ENCODE measurements at places on chromosomes 11 and 22.

GRCh38 chr11:35088676-35089075 lies 50.3 kb upstream of the CD44 start:
- no peaks in the 10 kb centered on the region for H3K36me3 ChIP-seq
- H3K4me1 ChIP-seq, result peaks cover 43% of the 10 kb centered on the region
- no peak overlapping the region for H3K4me3 ChIP-seq
- H3K27me3 ChIP-seq, result peaks cover 14% of the 10 kb centered on the region

- H3K36me3 ChIP-seq, result no peaks in the 10 kb centered on the region
- DNase-seq, result no peak
- H3K4me3 ChIP-seq, result no peak overlapping the region
- no peaks in the 10 kb centered on the region for H3K4me1 ChIP-seq
- peaks cover 36% of the 10 kb centered on the region for H3K27me3 ChIP-seq
Observed at GRCh38 chr22:28570696-28571373, 108.8 kb downstream of the TTC28 start.

- no peak for DNase-seq
- no peaks in the 10 kb centered on the region for H3K4me1 ChIP-seq
- no peaks in the 10 kb centered on the region for H3K27me3 ChIP-seq
- H3K4me3 ChIP-seq, result no peak overlapping the region
- no peak overlapping the region for H3K27ac ChIP-seq
Observed at GRCh38 chr11:110972640-110973039, 260.4 kb upstream of the ARHGAP20 start.

DNA sequence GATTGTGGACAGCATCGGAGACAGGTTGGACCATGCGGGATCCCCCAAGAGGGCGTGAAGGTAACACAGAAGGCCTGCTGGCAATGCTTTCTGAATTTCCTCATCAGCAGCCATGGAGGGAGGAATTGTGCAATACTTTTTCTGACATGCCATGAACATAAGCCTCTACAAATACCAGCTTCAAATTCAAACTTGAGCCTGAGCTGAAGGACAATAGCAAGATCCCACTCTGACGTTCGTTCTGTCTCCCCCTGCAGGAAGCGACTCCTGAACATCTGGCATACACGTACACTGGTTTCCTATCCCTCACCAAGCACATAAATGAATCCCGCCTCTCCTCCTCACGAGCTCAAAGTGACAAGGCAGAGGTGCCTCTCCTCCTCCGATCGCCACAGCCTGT lies 312.2 kb downstream of the BRD1 start:
- H3K4me3 ChIP-seq, result no peak overlapping the region
- H3K4me1 ChIP-seq, result peaks cover 10% of the 10 kb centered on the region
- H3K27ac ChIP-seq, result no peak overlapping the region
- no peak for DNase-seq

DNA sequence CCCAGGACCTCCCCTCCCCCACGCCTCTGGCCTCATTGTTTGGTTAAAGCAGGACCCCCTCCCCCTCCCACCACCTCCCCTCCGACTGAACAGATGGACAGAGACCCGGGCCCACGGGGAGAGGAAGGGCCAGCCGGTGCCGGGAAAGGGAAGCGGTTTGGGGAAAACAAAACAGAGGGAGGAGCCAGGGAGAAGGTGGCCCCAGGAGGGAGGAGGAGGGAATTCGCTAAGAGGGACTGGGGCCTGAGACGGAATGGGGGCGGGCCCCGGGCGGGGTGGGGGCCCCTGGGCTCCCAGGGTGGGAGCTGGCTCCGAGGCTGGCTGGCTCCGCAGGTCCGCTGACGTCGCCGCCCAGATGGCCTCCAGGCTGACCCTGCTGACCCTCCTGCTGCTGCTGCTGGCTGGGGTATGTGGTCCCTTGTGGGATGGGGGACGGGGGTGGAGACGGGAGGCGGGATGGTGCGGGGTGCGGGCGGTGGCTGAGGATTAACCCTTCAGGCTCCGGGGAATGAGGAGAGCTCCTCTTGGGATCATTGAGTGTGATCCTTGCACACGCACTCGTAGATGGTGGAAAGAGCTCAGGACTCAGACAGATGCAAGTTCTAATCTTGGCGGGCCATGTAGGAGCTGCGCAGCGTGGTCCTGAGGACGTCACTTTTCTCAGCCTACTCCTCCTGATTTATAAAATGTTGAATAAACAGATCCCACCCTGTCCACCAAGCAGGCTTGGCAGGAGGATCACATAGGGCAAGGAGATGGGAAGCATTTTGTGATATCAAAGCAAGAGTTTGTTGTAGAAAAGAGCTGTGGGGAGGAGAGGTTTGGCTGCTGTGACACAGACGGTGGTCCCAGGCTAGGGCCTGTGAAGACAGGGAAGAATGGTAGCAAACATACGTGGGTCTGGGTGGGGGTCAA lies 688 bp downstream of the SERPING1 start:
- H3K4me1 ChIP-seq, result no peaks in the 10 kb centered on the region
- DNase-seq, result no peak
- H3K36me3 ChIP-seq, result no peaks in the 10 kb centered on the region
- no peak overlapping the region for H3K4me3 ChIP-seq
- peaks cover 40% of the 10 kb centered on the region for H3K27me3 ChIP-seq

GRCh38 chr22:38641476-38642040 lies 14.6 kb downstream of the FAM227A start:
- no peaks in the 10 kb centered on the region for H3K4me1 ChIP-seq
- no peaks in the 10 kb centered on the region for H3K36me3 ChIP-seq
- DNase-seq, result no peak
- H3K27ac ChIP-seq, result no peak overlapping the region
- H3K4me3 ChIP-seq, result no peak overlapping the region
- peaks cover 2% of the 10 kb centered on the region for H3K27me3 ChIP-seq

DNA sequence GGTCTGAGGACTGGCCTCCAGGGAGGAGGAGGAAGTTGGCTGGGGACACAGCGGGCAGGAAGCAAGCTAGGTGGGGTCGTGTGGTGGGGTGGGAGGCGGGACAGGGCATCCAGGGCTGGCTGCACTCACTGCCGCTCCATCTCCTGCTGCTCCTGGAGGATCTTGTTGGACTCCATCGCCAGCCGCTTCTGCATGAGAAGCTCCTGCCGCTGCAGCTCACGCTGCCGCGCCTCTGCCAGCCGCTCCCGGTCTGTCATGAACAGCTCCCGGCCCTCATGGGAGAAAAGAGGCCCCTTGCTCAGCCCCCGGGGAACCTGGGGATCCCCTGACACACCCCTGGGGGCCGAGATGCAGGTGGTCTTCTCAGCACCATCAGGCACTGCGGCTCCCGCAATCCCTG lies 21.6 kb downstream of the USH1C start:
- H3K4me1 ChIP-seq, result no peaks in the 10 kb centered on the region
- peaks cover 1% of the 10 kb centered on the region for H3K27me3 ChIP-seq
- DNase-seq, result no peak
- no peak overlapping the region for H3K4me3 ChIP-seq

- H3K36me3 ChIP-seq, result no peaks in the 10 kb centered on the region
- no peaks in the 10 kb centered on the region for H3K27me3 ChIP-seq
- no peak overlapping the region for H3K27ac ChIP-seq
- peaks cover 10% of the 10 kb centered on the region for H3K4me1 ChIP-seq
- H3K4me3 ChIP-seq, result no peak overlapping the region
Observed at GRCh38 chr11:57778318-57779037, 16.9 kb downstream of the CTNND1 start.

DNA sequence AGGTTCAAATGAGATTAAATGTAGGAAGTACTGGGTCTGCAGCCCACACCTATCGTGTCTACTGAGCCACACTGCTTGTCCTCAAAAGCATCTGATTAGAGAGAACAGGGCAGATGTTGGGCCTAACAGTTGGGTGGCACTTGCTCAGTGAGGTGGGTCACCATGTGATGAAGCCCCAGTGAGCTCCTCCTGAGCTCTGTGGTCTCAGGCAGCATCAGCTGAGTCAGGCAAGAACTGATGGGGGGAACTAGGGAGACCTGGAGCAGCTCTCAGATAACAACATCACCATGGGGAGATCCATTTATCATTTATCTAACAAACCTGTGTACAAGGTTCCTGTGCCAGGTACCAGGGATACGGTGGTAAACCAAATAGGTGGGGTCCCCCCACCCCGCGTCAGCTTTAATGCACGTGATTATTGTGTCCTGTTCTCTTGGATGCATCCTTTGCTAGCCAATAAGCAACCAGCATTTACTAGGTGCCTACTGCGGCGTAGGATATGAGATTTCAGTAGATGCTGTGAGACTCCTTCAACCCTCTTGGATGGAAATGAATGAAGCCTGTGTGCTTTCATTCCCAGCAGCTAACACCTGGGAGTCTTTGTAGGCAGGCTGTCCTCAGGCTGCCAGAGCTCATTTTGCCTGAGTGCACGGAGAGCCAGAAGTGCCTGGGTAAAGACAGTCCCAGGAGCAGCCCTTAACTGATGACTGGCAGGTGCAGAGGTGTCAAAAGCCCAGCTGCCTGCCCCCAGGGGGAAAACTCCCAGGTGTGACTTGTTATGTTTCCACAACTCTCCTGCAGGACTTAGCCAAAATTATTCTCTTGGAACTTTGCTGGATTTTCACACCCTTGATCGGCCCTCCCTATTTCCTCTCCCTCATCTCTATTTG lies 73.6 kb upstream of the NARS2 start:
- DNase-seq, result no peak
- no peaks in the 10 kb centered on the region for H3K36me3 ChIP-seq
- no peak overlapping the region for H3K4me3 ChIP-seq

Measured in activated T-helper 2 cell treated with anti-CD3 and anti-CD28 coated beads, Interferon-gamma antibody, Interleukin-2, Interleukin-4, amounts not matched to agents 10 μg/mL and 5 μg/mL and 100 μg/mL, durations not matched to agents 14 hours and 24 hours and 36 hours (primary cell).